ENCODE measurements at places on chromosomes 4 and X.

DNA sequence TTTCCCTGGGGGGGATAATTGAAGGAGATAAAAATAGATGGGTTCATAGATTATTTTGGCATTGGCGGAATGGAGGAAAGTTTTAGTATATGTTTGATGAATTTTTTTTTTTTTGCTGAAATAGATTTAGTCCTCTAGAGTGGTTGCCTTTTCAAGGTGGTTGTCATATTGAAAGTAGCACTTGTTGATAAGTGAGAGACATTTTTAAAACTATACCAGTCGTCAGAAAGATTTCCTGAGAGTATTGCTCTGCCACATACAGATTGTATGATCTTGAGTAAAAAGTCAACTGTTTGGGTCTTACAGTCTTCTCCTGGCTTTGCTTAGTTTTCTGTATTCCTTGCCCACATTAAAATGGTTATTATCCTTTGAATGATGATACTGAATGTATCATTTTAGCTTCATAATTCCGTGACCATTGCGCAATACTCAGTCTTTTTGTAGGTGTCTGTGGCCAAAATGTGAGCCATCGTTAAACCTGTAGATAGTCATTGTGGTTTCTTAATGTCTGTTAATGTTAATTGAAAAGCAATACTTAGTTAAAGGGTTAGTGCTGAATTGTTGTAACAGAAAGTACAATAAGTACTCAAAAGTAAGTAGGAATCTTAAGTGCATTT lies 7.1 kb downstream of the SMARCAD1 start:
- DNase-seq: no peak

DNA sequence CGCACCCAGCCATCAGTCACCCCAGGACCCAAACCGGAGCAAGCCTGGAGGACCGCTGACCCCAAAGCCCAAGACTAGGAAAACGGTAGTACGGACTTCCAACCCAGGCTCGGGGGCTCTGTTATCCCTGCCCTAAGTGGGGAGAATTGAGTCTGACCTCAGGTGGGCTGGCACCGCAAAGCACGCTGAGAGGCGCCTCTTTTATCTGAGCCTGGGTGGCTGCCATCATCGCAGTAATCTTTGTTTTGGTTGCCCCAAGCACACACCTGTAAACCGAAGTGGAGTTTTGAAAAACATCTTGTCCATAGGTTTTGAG lies 894 bp upstream of the SH3RF1 start:
- no peak for DNase-seq

- DNase-seq: no peak
These were observed 14.8 kb downstream of the PJA1 start for GRCh38 chrX:69150281-69150960.

DNA sequence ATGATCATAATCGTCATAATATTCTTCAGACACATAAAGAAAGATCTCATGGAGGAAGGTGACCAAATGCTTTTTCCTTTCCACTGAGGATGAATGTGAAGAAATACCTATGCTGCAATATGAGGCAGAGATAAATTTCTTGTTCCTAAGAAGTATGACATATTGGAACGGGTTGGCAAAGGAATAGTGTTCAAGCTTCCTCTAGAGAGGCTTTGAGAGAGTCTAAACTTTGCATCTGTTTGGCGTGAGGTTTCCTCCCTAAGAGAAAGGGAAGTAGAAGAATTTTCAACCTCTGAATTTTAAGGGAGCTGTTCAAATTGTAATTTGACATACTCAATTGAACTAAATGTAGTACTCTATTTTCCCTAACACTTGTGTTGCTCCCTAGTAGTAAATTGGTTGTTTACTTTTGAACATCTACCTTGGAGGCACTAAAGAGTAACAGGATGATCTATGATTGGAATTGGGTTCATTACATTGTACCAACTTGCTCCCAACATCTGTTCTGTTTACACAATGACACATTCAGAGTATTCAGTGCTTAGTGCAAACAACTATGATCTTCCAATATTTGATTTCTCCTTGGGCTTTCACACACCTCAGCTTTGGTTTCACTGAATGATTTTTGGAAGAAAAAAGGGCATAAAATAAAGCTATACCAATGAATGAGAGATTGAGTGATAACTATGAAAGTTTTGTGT lies 122.0 kb downstream of the CORIN start:
- DNase-seq: no peak

DNA sequence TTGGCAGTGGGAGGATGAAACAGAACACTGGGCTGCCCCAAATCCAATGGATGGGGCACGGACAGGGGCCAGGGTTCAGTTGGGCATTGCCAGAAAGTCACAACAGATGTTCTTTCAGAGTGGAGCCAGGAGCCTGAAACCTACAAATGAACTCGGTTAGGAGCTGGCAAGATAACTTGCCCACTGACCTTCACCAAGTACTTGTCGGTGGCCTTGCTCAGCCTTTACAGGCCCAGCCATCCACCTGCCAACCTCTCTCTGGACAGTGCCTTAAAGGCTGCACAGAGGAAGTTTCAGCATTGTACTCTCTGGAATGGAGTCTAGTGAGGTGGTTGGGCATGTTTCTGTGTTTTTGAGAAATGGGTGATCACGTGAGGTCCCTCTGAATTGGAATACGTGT lies 87.1 kb upstream of the USP9X start:
- no peak for DNase-seq

DNA sequence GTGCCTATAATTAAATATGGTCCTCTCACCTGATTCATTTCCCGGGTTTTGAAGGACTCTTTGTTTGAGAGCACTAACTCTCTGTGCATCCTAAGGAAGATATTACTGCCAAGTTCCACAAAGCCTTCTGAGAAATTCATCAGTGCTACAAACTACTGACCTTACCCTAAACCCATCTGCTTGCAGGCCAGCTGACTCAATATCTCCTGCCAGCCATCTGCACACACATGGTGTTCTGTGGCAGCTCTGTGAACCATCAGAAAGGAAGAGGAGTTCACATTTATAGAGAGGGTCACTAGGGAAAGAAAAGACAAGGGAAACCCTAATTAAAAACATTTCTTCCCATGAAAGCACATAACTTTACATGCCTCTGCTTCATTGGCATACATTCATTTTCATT lies 156.7 kb downstream of the ATP10D start:
- no peak for DNase-seq

- no peak for DNase-seq
These were observed 11.6 kb upstream of the TNIP2 start for GRCh38 chr4:2767705-2768074.

DNA sequence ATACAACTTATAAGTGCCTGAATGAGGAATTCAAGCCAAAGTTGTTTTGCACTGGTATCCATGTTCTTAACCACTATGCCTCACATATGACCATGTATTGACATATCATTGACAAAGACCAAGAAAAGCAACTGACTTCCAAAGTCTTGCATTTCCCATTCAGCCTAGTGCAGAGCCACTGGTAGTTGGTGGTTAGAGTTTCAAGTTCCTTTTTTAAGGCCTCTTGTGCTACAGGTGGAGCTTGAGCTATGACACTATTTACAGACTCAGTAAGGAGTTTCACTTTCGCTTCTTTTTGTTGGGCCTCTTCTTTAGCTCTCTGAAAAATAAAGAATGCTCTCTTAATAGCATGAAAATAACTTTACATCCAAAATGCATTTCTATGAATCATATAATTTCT lies 763.0 kb downstream of the DMD start:
- DNase-seq: peak; percentile 13

DNA sequence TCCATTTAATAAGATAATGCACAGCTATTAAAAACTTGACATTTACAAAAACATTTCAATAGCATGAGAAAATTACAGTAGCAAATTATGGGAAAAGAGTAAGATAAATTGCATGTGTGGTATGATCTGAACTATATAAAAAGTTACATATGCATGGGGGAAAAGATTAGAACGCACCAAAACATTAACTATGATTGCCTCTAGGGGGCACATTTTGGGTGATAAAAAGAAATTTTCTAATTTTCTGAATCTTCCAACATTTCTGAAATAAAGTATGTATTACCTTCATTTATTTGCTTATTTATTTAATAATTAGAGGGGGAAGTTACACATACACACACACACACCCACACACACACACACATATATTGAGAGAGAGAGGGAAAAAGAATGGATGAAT lies 19.6 kb upstream of the KDM5C start:
- no peak for DNase-seq
